Anterior cingulate cortex (tissue), 58 donors: ENCODE measurements at places on chromosomes 12 and 14.

GRCh38 chr14:45680531-45680930 is 427.5 kb upstream of the MIS18BP1 start:
- DNase-seq, result no peak

- no peak for DNase-seq
These were observed 296.6 kb upstream of the PRICKLE1 start for GRCh38 chr12:42886160-42886559.

GRCh38 chr12:113137861-113138783 is 2.6 kb upstream of the RASAL1 start:
- no peak for DNase-seq

DNA sequence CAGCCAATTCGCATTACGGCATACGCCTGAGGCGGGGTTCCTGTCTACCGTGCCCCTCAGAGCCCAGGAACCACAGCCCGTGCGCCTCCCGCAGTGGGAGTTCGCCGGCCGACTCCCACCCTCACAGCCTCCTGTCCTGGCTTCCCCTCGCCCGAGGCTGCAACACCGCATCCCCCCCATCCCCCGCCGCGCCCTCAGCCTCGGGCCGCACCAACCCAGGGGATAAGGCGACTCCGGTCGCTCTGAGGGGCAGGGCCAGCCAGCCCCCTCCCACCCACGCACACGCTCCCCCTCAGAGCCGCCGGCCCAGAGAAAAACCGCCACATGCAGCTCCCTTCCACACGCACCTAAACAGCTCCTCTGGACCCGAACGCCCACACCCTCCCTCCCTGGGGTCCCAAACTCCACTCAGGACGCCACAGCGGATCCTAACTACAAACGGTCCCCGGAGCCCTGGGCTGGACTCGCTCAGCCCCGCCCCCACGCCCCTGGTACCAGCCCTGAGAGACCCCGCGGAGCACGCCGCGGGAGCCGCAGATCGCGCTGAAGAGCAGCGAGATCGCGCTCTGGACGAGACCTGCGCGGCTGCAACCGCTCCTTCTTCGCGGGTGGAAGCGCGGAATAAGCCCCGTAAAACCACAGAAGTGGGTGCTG is at the start of gene C14orf39:
C14orf39 (minus strand) TSS at position 466 of the 654 bp plus-strand sequence. CDS start 985 bp downstream, outside the sequence.
- no peak for DNase-seq

DNA sequence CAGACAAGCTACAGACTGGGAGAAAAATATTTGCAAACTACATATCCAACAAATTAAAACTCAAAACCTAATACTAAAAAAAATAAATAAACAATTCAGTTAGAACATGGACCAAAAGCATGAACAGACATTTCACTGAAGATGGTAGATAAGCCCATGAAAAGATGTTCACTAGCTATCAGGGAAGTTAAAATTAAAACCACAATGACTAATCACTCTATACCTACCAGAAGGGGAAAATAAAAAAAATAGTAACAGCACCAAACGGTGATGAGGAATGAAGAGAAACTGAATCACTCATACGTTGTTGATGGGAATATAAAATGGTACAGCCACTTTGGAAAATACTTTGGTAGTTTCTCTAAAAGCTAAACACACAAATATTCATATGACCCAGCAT is 31.1 kb upstream of the DHRS7 start:
- DNase-seq, result no peak

DNA sequence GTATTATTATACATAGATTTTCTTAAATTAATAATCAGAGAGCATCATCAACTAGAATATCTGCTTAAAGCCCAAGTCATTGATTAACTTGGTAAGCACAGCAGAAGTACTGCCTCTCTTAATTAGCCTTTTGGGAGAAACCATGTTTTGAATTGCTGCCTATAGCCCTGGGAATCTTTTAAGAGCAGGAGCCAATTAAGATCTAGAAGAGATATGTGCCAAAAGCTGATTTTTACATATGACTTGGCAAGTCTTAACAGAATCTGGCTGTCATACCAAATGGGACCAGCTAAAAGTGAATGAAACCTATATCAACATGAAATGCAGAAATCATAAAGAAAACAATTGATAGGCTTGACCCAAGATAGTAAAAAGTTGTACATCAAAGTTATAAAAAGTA is 23.2 kb upstream of the WNK1 start:
- no peak for DNase-seq

- no peak for DNase-seq
These were observed 27.4 kb downstream of the DNM1L start for GRCh38 chr12:32706335-32707024.

DNA sequence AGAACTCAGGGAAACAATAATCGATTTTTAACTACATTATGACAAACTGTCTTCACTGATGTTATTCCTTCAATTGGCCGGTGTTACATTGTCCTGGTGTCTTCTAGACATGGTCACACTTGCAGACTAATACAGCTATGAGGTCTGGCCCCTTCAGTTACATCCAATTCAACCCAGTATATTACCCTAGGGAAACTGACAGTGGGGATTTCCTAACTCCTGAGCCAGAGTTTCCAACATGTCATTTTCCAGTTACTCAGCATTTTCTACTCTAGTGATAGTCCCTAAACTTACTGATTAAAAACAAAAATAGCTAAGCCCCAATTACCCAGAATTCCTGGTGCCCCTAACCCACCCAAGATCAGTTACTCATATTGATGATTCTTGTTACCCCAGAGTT is 21.1 kb downstream of the IFNG start:
- DNase-seq, result no peak

- DNase-seq, result no peak
These were observed 23.2 kb downstream of the CFL2 start for GRCh38 chr14:34691206-34691605.

- no peak for DNase-seq
These were observed 489.9 kb downstream of the BCL11B start for GRCh38 chr14:98782062-98782461.

GRCh38 chr14:94592457-94592856 is 11.2 kb downstream of the SERPINA5 start:
- no peak for DNase-seq

DNA sequence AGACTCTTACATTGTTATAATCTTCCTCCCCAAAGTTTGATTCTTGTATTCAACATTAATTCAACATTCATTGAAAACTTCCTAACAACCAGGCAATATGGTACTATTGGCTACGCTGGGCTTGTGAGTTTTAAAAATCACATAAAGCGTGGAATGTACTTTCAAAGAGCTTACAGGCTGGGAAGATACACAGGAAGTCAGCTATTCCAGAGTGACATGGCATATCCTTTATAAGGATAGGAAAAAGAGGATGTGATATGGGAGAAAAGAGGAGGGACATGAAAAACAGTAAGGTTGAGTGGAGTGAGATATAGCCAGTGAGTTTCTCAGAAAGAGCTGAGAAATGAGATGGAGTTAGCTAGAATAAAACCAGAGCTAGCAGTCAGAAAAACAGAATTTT is 103.6 kb upstream of the ATF7IP start:
- no peak for DNase-seq

GRCh38 chr14:36757734-36758601 is 96.3 kb downstream of the PAX9 start:
- DNase-seq, result no peak

- no peak for DNase-seq
These were observed 9.9 kb downstream of the BCL7A start for GRCh38 chr12:122031342-122032216.

GRCh38 chr14:101495827-101496775 is 65.2 kb upstream of the DIO3 start:
- DNase-seq, result no peak

GRCh38 chr14:104757681-104758392 is 4.9 kb downstream of the SIVA1 start:
- DNase-seq, result no peak

DNA sequence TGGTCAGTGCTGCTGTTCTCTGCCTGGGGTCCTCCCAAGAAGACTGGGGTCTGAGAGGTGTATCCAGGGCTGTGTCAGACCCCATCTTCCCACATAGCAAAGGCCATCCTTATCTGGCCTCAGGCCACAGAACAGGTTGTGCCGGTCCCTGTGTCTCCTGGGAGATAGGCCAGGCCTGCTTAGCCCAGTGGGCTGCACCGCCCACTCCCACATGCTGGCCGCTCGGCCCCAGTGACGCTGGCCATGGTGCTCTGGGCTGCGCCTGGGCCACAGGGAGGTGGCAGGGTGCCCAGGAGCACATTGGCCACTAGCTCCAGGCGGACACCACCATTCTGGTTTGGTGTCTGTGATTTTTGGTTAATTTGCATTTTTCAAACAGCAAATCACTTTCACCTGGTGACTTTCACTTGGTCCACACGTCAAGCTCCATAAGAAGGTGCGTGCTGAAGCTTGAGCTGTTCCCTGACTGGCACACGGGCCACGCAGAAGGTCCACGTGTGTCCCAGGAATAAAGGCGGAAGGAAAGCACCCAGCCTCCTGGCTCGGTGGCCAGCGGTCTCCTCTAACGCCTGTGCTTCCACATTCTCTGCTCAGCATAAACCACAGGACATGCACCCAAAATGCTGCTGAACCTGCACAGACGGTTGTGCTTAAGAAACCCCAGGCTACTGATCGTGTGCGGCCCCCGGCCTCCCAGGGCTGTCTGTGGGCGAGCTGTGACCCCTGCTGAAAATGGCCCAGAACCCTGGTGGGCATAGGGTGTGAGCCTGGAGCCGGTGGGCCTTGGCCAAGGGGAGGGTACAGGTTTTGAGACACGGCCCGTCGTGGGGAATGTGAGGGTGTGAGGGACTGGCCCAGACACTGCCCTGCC is 4.6 kb downstream of the FBRSL1 start:
- DNase-seq, result no peak

DNA sequence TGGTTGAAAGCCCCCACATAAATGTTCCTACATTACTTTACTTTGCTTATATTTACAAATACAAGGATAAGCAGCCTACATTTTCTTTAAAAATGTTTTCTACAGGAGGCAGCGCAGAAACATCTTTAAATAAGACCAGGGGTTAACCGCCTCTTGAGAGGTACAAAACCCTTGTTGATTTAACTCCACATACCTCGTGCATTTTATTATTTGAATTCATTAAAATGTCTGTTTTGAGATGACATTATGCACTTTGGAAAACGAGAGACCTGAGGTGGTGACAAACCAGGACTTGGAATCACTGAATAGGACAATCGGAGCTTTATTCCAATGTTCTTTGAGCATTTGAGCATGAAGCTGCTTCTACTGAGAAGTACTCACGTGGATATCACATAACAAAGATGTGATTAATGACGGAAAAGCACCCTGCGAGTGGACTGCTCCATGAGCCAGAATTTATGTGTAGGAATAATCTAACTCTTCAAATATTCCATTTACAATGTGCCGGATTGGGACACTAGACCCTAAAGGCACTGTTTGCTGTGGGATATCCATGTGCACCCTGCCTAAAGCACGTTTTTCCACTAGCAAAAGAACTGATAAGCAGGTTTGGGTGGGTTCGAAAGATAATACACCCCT is 746 bp upstream of the DUSP16 start:
- no peak for DNase-seq

- no peak for DNase-seq
These were observed 91.1 kb upstream of the FUT8 start for GRCh38 chr14:65321370-65321875.

DNA sequence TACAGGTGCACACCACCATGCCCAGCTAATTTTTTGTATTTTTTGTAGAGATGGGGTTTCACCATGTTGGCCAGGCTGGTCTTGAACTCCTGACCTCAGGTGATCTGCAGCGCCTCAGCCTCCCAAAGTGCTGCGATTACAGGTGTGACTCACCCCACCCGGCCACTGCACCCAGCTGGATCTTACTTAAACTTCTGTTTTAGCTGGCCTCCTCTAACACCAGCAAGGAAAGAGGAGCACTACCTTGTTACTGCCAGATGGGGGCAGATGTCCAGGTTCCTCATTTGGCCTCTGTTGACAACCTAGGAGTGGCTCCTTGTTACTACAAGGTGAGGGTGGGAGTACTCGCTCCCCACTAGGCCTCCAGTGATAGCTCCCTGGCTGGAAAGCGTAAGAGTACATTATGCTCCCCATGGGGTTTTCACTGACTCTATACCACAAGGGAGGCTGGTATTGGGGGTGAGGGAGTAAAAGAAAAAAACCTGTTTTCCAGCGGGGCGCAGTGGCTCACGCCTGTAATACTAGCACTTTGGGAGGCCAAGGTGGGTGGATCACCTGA is 13.2 kb upstream of the ARF6 start:
- no peak for DNase-seq

DNA sequence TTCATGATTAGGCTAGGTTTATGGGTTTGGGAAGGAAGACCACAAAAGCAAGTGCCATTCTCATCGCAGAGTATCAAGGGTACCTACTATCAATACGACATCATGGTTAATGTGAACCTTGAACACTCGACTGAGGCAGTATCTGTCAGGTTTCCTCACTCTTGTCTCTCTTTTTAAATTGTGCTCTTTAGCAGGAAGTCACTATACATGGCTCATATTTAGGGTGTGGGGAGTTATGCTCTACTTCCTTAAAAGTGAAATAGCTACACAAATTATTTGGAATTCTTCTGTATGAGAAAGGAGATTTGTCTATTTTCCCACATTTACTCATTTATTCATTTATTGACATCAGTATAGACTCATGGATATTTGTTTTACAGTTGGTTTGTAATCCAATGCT is 5.9 kb upstream of the CLEC4E start:
- DNase-seq, result no peak

DNA sequence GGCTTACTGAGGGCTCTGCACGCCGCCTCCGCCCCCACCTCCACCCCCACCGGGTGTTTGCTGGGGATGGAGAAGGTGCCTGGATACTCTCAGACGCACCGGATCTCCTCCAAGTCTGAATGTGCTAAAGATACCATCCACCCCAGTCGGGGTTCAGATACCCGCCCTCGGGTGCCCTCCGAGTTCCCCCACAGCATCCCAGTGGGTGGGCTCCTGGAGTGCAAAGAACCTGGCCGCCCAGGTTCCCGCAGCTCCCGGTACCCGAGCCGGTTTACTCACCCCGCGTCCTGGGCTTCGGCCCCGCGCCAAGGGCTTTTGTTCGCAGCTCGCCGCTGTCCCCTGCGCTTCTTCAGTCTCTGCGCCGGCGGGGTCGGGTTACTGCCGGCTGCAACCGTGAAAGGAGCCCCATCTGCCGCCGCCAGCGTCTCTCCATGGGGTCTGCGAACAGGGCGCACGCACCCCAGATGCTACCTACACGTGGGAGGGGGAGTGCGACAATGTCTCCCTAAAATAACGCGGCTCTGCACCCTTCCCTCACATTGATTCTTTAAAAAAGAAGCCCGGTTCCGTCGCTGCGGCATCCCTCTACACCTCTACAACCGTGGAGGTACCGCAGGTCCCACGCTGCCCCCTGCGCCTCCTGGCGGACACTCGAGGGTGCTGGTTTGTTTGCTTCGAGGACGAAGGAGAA is at the start of gene CCDC177:
CCDC177 (minus strand) TSS at position 609 of the 691 bp plus-strand sequence. CDS start 1,249 bp downstream, outside the sequence.
- DNase-seq, result peak; percentile 67

- peak; percentile 86 for DNase-seq
These were observed 37.7 kb downstream of the RASAL1 start for GRCh38 chr12:113097716-113098440.

GRCh38 chr12:24933694-24934407 is 15.1 kb downstream of the BCAT1 start:
- no peak for DNase-seq
